Stimulated activated CD4-positive, alpha-beta T cell treated with anti-CD3 and anti-CD28 coated beads, Interleukin-4, amount 100 ng/mL, for 4 hours (primary cell): ENCODE measurements at places on chromosomes 7 and 10.
A peak's percentile ranks its signal among the peaks of the same experiment; 100 is the strongest.

- no peak for DNase-seq
Observed at GRCh38 chr10:20956843-20957242, 59.7 kb upstream of the NEBL start.

DNA sequence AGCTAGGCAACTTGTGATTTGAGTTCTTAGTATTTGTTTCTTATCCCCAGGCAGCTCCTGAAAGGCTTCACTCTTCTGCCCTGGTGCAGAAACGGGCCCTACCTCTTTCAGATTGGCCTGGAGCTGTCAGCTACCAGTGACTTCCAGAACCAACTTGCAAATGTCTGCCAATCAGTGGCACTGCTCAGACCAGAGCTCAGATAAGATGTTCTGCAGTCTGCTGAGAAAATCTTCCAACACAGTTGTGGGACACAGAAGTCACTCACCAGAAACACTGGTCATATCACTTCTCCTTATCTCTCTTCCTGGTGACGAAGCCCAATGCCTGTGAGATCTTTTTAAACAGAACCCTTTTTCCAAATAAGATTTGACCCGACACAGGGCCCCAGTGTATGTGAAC, 81.9 kb upstream of the DUSP5 start:
- no peak for DNase-seq

- DNase-seq: no peak
Observed at GRCh38 chr7:367351-367901, 77.5 kb downstream of the FOXL3 start.

DNA sequence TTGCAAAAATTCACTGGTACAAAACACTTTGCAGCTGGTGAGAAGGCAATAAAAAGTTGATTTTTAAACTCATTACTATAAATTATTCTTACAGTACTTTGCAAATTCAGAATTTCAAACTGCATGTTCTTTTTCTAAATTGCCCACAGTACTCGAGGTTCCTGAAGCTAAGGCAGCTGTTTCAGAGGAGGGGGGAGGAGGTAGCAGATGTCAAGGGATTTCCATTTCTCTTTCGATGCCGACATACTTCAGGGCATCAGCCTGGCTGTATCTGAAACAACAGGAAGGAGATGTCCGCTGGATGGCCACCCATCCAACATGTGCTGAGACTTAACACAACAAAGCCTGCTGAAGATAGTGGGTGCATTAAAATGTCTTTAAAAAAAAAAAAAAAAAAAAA, 76.7 kb downstream of the EZH2 start:
- no peak for DNase-seq

DNA sequence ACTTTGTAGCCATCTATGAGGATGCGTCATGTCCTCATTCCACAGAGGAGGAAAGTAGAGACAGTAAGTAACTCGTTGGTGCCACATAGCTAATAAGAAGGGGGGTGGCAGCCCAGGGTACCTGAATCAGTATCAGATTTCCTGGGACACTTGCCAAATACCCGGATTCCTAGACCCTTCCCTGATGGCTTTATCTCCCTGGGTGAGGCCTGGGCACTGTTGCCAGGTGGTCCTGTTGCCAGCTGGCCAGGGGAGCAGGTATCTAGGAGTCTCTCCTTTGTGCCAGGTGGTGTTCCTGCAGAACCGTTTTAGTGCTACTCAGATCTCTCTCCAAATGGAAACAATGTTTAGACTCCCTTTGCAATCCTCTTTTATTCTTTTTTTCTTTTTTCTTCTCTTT, 12.7 kb downstream of the SLC29A3 start:
- DNase-seq: no peak

DNA sequence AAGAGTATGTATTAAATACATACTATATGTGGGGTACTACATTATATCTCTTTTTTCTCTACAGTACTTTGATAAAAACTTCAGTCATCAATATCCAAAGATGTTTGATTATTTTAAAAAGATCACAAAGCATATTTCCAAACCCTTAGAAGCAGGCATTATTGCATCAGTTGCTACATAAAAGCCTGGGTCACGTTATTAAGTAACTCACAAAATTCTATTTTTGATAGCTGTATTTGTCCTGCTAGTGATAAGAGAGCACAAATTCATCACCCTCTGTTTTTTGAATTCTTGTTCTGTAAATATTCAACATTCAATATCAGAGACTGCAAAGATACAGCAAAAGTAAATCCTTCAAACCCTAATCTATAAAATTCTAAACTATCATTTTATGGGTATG, 30.0 kb downstream of the A1CF start:
- no peak for DNase-seq

DNA sequence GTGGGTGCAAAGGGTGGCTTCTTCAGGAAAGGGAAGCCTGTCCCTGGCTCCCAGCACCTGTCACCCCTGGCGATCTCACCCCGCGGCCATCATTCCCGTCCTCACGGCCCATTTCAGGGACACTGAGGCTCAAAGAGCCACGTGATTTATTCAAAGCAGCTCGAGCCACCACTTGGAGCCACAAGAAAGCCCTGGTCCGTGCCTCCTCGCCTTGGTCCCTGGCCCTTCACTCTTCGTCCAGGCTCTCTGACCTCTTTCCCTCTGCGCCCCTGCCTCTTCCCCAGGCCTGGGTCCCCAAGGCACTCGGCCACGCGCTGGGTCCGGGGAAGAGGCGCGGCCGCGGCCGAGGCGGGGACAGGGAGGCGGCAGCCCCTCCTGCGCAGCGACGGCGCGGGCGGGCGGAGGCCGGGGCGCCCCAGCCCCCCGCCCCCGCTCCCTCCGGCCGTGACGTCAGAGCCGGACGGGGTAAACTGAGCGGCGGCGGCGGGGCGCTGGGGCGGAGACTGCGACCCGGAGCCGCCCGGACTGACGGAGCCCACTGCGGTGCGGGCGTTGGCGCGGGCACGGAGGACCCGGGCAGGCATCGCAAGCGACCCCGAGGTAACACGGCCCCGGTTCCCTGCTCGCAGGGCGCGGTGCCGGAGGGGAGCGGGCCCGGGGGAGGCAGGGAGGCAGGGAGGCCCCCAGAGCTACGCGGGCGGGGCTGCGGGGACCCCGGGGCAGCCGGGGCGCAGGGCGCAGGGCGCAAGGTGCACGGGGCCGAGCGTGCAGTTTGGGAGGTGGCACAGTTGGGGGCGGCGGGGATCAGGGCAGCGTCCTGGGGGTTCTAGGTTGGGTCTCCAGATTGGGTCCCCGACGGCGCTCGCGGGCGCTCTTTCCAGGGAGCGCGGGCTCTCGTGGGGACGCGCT, at the start of gene SLC18A2:
TSS of gene SLC18A2 (plus strand) at position 494 of the 909 bp plus-strand sequence. CDS start 580 bp downstream, outside the sequence.
- DNase-seq: no peak

GRCh38 chr10:112753961-112754411, 196.1 kb upstream of the TCF7L2 start:
- no peak for DNase-seq

- DNase-seq: no peak
Observed at GRCh38 chr7:125358551-125359167, 429.0 kb upstream of the POT1 start.

GRCh38 chr10:118986815-118987790, 42.4 kb upstream of the NANOS1 start:
- no peak for DNase-seq

GRCh38 chr10:1373287-1373686, 317.1 kb downstream of the WDR37 start:
- no peak for DNase-seq

- no peak for DNase-seq
Observed at GRCh38 chr7:50531928-50532327, 33.3 kb downstream of the DDC start.

GRCh38 chr7:144534655-144535395, 131.3 kb upstream of the NOBOX start:
- no peak for DNase-seq

DNA sequence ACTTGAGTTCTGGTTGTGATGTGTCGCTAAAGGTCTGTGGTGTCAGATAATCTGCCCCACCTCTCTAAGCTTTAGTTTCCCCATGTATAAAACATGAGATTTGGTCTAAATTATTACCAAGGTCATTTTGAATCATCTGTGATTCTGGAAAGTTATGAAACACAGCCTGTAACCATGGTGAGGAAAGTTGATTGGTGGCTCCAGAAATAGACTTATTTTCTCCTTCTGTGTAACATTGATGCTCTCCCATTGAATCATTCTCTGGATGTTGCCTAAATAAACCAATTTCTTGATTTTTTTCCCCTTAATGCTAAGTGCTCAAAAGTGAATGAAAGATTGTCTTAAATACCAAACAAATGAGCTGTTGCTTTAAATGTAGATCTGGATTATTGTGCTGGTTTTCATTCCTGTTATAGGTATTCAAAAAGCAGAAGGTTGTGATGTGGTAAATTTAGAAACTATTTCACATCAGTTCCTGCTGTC, 30.0 kb upstream of the PCGF5 start:
- no peak for DNase-seq

GRCh38 chr7:485188-486081, 34.2 kb downstream of the PDGFA start:
- no peak for DNase-seq

DNA sequence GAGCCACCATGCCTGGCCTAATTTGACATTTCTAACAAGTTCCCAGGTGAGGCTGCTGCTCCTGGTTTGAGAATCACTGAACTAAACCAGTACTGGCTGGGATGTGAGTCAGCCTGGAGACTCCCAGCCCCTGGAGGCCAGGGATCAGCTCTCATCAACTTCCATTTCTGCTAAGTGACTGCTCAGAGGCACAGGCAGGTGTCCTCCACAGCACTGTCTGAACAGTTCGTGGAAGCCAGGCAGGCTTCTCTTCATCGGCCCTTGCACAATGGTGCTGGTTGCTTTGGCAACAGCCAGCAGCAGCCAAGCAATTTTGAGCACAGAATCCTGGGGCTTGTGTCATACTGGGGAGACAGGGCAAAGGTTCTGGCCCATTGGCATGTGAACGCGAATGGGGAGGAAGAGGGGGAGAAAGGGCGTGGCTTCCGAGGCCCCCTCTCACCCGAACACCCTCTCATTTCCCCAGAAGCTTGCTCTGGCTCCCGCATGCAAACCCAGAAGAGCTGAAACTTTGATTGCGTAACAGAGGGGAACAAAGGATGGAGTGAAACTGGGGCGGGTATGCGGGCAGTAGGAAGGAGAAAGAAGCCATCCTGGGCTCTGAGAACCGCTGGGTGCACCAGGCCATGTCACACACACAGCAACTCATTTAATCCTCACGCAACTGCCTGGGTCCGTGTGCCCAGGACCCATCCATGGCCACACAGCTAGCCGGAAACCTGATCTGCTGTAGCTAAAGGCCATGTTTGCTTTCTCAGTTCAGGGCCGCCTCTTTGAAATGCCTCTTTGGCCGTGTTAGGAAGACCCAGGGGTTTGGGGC, 9.0 kb upstream of the POR start:
- no peak for DNase-seq

DNA sequence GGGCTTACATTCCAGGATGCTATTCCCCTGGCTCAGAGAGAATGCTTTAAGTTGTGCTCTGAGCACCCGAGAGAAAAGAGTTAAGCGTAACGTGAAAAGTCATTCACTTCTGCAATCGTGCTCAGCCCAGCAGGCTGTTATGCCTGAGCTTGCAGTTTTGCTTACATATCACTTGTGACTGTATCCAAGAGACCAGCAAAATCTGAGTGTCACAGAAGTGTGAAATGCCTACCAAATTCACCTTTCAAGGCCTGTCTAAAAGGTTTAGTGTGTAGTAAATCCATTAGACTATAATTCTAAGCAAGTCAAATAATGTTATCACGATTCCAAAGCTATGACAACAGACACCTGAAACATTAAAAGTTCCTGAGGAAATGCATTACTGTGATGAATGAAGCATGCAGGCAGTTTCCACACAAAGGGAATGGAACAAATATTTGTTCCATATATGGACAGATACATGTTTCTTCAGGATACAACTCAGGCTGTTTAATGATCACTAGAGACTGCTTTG, 20.1 kb downstream of the ITGB1 start:
- DNase-seq: no peak

- peak; percentile 59 for DNase-seq
Observed at GRCh38 chr10:48306870-48307710, 613 bp downstream of the MAPK8 start.

- DNase-seq: peak; percentile 55
Observed at GRCh38 chr10:130109796-130110245, 809 bp downstream of the C10orf143 start.

GRCh38 chr7:74092964-74093471, 9.4 kb downstream of the LIMK1 start:
- DNase-seq: no peak

GRCh38 chr7:134078991-134079390, 48.1 kb upstream of the LRGUK start:
- DNase-seq: no peak

- no peak for DNase-seq
Observed at GRCh38 chr7:44538093-44538797, 2.9 kb downstream of the NPC1L1 start.

DNA sequence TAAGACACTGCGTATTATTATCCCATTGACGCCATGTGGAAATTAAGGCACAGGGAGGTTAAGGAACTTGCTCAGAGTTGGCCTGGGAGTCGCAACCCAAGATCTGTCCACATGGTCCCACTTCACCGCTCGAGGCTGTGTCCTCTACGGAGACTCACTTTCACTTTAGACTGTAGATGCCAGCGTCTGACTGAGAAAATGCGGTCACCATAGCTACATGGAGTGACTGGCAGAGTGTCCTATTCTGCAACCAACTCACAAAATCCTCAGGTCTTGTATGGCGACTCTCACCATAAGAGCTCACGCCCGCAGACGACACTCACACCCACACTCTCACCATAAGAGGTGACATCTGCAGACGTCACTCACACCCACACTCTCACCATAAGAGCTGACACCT, 257.9 kb downstream of the PTPRN2 start:
- DNase-seq: no peak

DNA sequence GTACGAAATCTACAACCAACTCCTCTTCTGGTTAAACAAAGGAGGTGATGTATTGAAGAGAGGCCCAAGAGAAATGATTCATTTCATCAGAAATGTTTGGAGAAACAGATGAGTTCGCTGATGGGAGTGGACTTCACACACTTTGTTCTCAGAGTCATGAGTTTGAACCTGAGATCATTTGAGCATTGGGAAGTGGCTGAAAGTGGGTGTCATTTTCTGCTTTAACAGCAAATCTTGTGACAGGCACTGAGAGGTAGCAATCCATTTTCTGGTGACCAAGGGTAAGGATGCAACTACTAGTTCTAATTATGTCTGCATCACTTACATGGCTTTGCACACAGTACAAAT, 51.4 kb downstream of the RBM20 start:
- no peak for DNase-seq
